Osteocyte (in vitro differentiated cells): ENCODE measurements at places on chromosomes 1 and 21. TPM values are rescaled to one million over a fixed set of nuclear protein-coding genes. Genes with fewer than 3 reads are reported as not detected.
A peak's percentile ranks its signal among the peaks of the same experiment; 100 is the strongest.

GRCh38 chr1:228087771-228088251 lies 5.3 kb downstream of the ARF1 start:
- H3K4me3 ChIP-seq = peak overlapping the region; percentile 42
- H3K36me3 ChIP-seq = no peaks in the 10 kb centered on the region
- peak overlapping the region; percentile 84 for H3K27ac ChIP-seq
- DNase-seq = no peak
- no peaks in the 10 kb centered on the region for H3K27me3 ChIP-seq

DNA sequence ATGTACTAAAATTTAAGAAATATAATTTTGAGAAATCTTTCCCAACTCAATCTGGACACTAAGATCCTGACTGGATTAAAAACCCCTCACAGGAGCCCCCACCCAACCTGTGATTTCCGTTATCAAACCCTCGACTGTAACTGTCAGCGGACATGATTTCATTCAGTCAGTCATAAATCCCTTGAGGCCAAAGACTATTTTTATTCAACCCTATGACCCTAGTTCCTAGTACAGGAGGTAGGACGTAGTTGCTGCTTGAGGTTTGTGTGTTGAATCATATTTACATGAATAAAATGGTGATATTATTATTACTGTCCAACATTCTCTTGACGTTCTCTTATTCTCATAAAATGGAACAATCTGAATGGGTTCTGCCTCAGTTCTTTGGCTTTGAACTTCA lies 73.1 kb upstream of the DYNLT5 start:
- no peak overlapping the region for H3K27ac ChIP-seq
- H3K36me3 ChIP-seq = peaks cover 39% of the 10 kb centered on the region
- no peak for DNase-seq
- no peaks in the 10 kb centered on the region for H3K27me3 ChIP-seq
- H3K4me3 ChIP-seq = no peak overlapping the region

The NR1I3 gene
- total RNA-seq = not detected in 2 replicates

- DNase-seq = no peak
- no peak overlapping the region for H3K27ac ChIP-seq
Observed at GRCh38 chr1:160062230-160062532, 7.8 kb downstream of the KCNJ10 start.

The AZIN2 gene
- total RNA-seq = 8.0 and 10.4 TPM in 2 replicates

- H3K36me3 ChIP-seq = no peaks in the 10 kb centered on the region
- peaks cover 6% of the 10 kb centered on the region for H3K27me3 ChIP-seq
- no peak overlapping the region for H3K4me3 ChIP-seq
- peak overlapping the region; percentile 8 for H3K27ac ChIP-seq
Observed at GRCh38 chr1:63915121-63915520, 141.3 kb downstream of the ROR1 start.

The LRRC8D gene
- total RNA-seq = 20.4 and 21.2 TPM in 2 replicates

- no peak for DNase-seq
- no peak overlapping the region for H3K4me3 ChIP-seq
- no peaks in the 10 kb centered on the region for H3K4me1 ChIP-seq
- H3K36me3 ChIP-seq = no peaks in the 10 kb centered on the region
- no peaks in the 10 kb centered on the region for H3K27me3 ChIP-seq
- no peak overlapping the region for H3K27ac ChIP-seq
Observed at GRCh38 chr1:73662526-73662925, 535.5 kb downstream of the LRRIQ3 start.

The RNU1-2 gene
- total RNA-seq = 2,650 and 2,859 TPM in 2 replicates

DNA sequence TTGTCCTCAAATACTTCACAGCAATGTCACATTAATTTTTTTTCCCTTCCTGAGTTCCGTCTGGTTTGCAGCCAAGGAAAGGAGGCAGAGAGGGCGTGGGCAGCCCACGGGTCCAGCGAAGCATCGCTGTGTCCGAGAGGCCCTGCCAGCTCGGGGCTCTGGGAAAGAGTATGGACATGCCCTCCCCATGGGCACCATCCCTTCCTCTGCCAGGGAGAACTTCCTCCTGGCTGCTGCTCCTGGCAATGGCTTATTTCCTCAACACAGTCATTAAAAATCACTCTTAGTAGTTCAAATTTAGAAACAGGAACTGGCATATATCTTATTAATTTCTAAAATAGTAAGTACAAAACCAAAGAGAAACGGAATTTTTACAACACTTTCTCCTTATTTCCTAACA lies 115.4 kb downstream of the RIPK4 start:
- no peaks in the 10 kb centered on the region for H3K36me3 ChIP-seq
- H3K27ac ChIP-seq = no peak overlapping the region
- H3K4me1 ChIP-seq = peaks cover 25% of the 10 kb centered on the region
- no peak for DNase-seq
- H3K4me3 ChIP-seq = no peak overlapping the region
- no peaks in the 10 kb centered on the region for H3K27me3 ChIP-seq

DNA sequence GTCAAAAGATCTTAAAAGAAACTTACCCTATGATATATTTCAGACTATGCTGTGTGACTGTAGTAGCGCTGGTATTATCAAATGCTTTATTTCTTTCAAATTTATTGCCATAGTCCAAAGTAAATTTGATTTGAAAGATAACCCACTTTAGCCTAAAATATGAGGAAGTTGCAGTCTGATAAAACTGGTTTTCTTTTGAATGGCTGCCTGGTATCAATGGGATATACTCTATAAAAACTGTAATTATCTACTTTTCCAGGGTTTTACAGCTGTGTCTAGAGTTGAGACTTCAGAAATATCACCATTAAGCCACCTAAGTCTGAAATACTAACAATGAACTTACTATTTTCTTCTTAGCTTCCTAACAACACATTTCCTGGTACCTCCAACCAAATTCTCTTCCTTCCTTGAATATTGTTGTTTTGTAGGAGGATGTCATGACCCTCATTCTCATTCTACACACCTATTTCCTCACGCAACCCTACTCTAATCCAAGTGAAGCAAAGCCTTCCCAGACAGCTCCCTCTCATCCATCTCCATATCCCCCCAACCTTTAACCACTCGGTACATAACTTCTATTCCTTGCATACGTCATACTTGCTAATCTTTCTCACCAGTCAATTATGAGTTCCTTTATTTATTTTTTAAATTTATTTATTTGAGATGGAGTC lies 17.0 kb downstream of the KDM5B start:
- H3K4me1 ChIP-seq = peaks cover 16% of the 10 kb centered on the region
- no peak for DNase-seq
- H3K27ac ChIP-seq = peak overlapping the region; percentile 36
- no peak overlapping the region for H3K4me3 ChIP-seq

DNA sequence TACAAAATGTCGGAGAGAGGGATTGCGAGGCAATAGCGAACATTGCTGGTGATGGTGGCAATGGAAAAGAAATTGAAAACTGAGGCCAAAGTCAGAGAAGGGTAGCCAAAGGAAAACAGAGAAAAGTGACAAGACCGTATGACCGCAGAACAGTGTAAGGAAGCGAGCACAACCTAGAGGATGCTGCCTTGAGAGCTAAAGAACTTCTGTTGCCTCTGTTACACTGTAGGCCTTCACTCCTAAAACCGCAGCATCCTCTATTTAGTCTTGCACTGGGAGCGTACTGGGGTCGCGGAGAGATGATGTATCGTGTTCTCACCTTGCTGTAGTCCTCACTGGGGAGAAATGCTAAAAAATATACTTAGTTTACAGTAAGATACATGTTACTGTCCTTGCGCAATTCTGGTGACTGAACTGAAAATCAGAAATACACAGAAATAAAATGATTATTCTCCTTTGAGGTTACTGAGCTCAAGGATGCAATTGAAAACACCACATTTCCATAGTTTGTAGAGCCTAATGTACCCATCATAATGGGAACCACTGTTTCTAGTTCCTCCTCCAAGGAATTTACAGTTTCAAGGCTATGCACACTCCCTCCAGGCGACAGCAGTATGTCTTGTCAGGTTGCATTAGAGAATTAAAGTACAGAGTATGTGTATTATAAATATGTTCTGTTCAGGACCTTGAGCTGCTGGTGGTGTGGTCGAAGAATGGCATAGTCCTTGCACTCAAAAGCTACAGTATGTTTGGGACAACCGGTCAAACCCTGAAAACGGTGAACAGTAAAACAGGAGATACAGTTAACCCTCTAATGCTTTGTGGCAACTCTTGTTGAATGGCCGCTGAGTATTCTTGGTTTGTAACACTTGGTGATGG lies 1.3 kb downstream of the NEK7 start:
- H3K27ac ChIP-seq = peak overlapping the region; percentile 96
- H3K36me3 ChIP-seq = no peaks in the 10 kb centered on the region
- peak overlapping the region; percentile 95 for H3K4me3 ChIP-seq

The KRTAP21-2 gene
- not detected in 2 replicates for total RNA-seq

- H3K27ac ChIP-seq = no peak overlapping the region
- H3K27me3 ChIP-seq = no peaks in the 10 kb centered on the region
- no peaks in the 10 kb centered on the region for H3K4me1 ChIP-seq
- no peak for DNase-seq
- peaks cover 10% of the 10 kb centered on the region for H3K36me3 ChIP-seq
Observed at GRCh38 chr1:117895482-117896114, 33.8 kb downstream of the GDAP2 start.

The CCNL2 gene
- total RNA-seq = 262 and 272 TPM in 2 replicates

DNA sequence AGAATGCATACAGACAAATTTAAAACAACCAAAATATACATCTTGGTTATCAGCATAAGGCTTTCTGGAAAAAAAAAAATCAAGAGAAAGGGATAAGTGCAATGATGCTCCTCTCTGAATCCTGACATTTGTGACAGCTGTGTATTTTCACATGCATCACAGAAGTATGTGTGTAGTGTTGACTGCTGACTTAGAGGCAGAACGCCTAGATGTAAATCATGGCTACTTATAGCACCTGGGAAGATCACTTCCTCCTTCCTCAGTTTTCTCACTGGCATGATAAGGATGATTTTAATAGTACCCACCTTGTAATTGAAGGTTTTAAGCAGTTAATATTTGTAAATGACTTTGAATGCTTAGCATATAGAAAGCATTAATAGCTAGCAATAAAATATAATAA lies 112.5 kb downstream of the MRPL39 start:
- H3K4me3 ChIP-seq = no peak overlapping the region
- no peaks in the 10 kb centered on the region for H3K36me3 ChIP-seq
- H3K27me3 ChIP-seq = no peaks in the 10 kb centered on the region
- H3K4me1 ChIP-seq = peaks cover 3% of the 10 kb centered on the region
- no peak for DNase-seq
